Panc1 (cell line): ENCODE measurements at places on chromosomes 11 and 22.
A peak's percentile ranks its signal among the peaks of the same experiment; 100 is the strongest.

DNA sequence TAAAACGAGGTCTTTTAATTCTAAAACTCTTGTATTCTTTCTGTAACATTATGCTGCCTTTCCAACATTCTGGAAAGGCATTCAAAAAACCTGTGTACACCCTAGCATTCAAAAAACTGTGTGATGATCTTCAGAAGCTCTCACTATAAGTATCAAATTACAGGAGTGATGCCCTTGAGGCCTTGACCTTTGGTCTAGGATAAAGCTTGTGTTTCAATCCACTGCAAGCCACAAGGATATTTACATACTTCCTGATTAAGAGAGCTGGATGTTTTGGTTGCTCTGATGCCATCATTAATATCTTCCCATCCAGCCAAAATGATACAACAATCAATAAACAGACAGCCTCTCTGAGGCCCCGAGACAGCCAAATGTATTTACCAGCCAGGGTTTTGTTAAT is 11.9 kb downstream of the CLPB start:
- no peak overlapping the region for H3K4me3 ChIP-seq
- no peak for DNase-seq
- no peak overlapping the region for H3K27ac ChIP-seq
- no peaks in the 10 kb centered on the region for H3K36me3 ChIP-seq
- H3K4me1 ChIP-seq: no peaks in the 10 kb centered on the region

DNA sequence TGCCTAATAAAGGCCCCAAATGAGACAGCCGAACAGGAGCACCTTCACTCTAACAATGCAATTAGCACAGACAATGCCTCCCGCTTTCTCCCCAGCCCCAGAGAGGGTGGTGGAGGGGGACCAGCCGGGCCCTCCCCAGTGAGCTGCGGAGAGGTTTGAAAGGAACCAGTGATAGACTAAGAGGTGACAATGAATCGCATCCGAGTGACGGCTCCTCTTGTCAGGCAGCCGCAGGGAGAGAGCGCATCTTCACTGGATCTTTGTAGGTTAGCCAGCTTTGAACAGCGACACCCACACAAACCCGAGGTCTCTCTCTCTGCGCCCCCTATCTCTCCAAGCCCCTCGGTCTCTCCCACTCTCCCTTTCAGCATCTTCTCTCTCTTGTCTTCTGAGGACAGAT is 28.0 kb downstream of the FLRT1 start:
- DNase-seq: no peak
- H3K4me3 ChIP-seq: no peak overlapping the region
- no peaks in the 10 kb centered on the region for H3K27me3 ChIP-seq
- H3K36me3 ChIP-seq: no peaks in the 10 kb centered on the region

- no peaks in the 10 kb centered on the region for H3K36me3 ChIP-seq
- H3K4me3 ChIP-seq: no peak overlapping the region
- no peaks in the 10 kb centered on the region for H3K27me3 ChIP-seq
- DNase-seq: no peak
- H3K4me1 ChIP-seq: no peaks in the 10 kb centered on the region
Observed at GRCh38 chr11:115695677-115696364, 191.6 kb upstream of the CADM1 start.

GRCh38 chr11:70628855-70629844 is 230.8 kb downstream of the CTTN start:
- H3K36me3 ChIP-seq: no peaks in the 10 kb centered on the region
- no peak for DNase-seq
- H3K27me3 ChIP-seq: peaks cover 2% of the 10 kb centered on the region; the same call in 1 of the 2 replicates
- no peak overlapping the region for H3K4me3 ChIP-seq
- H3K4me1 ChIP-seq: no peaks in the 10 kb centered on the region
- no peak overlapping the region for H3K27ac ChIP-seq

DNA sequence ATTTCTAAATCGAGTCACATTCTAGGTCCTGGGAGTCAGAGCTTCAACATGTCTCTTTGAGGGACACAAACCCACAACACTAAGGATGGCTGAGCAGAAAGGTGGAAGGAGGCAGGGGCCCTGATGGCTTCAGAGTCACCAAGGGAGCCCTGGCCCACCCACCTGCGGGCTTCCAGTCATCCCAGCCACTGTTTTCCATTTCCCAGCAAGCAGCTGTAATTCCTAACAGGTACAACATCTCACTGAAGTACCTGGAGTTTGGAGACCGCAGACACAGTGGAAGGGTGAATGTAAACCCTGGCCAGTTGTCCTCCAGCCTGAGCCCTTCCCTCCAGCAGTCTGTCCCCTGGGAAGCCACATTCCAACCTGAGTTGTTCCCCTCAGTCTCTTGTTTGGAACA is 562.8 kb downstream of the TBC1D22A start:
- H3K4me3 ChIP-seq: no peak overlapping the region
- DNase-seq: no peak
- no peaks in the 10 kb centered on the region for H3K36me3 ChIP-seq
- H3K27me3 ChIP-seq: no peaks in the 10 kb centered on the region

- no peak overlapping the region for H3K4me3 ChIP-seq
- H3K27me3 ChIP-seq: no peaks in the 10 kb centered on the region
- no peaks in the 10 kb centered on the region for H3K4me1 ChIP-seq
- H3K36me3 ChIP-seq: no peaks in the 10 kb centered on the region
Observed at GRCh38 chr11:19013181-19013857, 47.2 kb downstream of the MRGPRX2 start.

DNA sequence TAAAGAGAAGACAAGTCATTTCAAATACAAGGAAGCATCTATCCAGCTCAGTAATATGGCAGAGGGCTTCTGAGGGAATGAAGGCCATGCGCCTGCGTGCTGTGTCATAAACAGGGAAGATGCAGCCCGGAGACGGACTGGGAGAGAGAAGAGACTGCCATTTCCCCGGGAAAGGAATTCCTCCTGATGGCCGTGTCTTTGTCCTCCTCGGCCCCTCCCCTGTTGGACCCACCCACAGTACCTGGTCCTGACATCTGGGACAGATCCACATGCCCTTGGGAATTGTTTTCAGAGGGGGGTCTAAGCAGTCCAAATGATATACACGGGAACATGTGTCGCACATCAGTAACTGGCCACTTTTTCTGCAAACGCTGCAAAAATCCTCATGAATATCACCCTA is 15.5 kb downstream of the LARGE2 start:
- DNase-seq: no peak
- H3K4me3 ChIP-seq: no peak overlapping the region
- no peaks in the 10 kb centered on the region for H3K4me1 ChIP-seq
- no peaks in the 10 kb centered on the region for H3K27me3 ChIP-seq
- H3K36me3 ChIP-seq: peaks cover 14% of the 10 kb centered on the region
- no peak overlapping the region for H3K27ac ChIP-seq

GRCh38 chr11:60251485-60252212 is 8.7 kb upstream of the MS4A4E start:
- H3K4me3 ChIP-seq: no peak overlapping the region
- H3K4me1 ChIP-seq: no peaks in the 10 kb centered on the region
- no peaks in the 10 kb centered on the region for H3K27me3 ChIP-seq
- peak; percentile 7 for DNase-seq
- H3K36me3 ChIP-seq: no peaks in the 10 kb centered on the region

- H3K36me3 ChIP-seq: no peaks in the 10 kb centered on the region
- H3K4me3 ChIP-seq: no peak overlapping the region
- no peaks in the 10 kb centered on the region for H3K27me3 ChIP-seq
- no peak for DNase-seq
- H3K4me1 ChIP-seq: peaks cover 5% of the 10 kb centered on the region; the same call in 1 of the 2 replicates
Observed at GRCh38 chr11:47967577-47968525, 12.5 kb upstream of the PTPRJ start.

DNA sequence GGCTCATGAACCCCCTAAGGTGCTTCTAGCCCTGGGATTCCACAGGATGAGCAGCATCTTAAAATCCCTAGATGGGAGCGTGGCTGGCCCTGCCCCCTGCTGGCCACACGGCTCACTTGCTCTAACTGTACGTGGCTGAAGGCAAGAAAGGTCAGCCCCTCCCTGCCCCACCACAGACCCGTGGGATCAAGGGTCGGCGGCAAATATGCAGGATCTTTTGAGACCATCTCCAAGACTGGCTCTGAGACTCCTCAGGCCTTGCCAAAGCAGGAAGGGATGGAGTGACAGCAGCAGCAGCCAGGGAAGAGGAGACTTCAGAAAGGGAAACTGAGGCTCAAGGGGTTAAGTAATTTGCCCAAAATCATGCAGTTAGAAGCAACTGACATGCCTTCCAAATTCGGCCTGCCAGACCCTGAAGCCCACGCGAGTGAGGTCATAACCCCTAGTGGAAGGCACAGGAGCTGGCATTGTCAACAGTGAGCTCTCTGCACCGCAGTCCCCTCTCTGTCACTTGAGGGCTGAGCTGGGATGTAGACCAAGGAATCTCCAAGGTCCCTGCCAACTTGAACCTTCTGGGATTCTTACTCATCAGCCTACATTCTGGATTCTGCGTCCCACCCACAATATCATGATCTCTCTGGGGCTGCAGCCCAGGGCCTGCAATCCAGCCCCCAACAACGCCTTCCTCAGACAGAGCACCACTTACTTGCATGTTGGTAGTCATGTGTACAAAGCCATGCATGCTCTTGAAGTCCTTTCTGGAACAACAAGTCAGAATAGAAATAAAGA is 31.4 kb downstream of the CREB3L1 start:
- DNase-seq: peak; percentile 48
- H3K27me3 ChIP-seq: no peaks in the 10 kb centered on the region
- no peaks in the 10 kb centered on the region for H3K36me3 ChIP-seq
- no peaks in the 10 kb centered on the region for H3K4me1 ChIP-seq
- no peak overlapping the region for H3K4me3 ChIP-seq
- H3K27ac ChIP-seq: no peak overlapping the region

DNA sequence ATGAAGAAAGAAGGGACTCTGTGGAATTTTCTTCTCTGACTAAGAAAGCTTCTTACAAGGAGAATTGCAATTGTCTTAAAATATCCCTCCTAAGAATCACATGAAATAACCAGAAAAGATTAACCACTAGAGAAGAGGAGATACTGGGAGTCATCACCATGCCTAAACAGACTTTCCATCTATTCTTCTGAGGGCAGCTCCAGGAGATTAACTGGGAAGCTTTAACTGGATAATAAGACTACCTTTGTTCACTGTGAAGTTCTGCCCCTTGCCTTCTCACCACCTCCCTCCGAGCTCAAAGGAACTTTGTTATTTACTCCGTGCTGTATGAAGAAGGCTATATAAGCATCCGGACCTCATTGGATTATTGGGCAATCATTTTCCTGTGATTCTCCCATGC is 24.5 kb upstream of the MMP7 start:
- no peaks in the 10 kb centered on the region for H3K27me3 ChIP-seq
- H3K4me3 ChIP-seq: no peak overlapping the region
- DNase-seq: no peak

GRCh38 chr22:32318361-32318760 is 39.3 kb upstream of the RFPL3 start:
- no peak for DNase-seq

DNA sequence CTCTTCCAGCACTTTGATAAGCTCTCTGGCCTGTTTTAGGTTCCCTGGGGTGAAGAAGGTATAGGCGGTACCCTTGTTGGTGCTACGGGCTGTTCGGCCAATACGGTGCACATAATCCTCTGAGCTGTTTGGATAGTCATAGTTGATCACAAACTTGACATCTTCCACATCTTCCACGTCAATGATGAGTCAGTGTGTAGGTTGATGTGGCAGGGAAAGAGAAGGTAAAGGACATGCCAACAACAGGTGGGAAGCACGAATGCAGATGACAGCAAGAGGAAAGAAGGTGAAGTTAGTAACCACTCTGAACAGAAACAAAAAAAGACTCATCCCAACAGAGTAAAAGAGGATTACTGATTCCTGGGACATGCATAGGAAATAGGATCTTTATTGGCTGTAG is 18.2 kb downstream of the DDX17 start:
- H3K4me1 ChIP-seq: no peaks in the 10 kb centered on the region; the same call in 1 of the 2 replicates
- no peak overlapping the region for H3K4me3 ChIP-seq
- peaks cover 75% of the 10 kb centered on the region for H3K36me3 ChIP-seq
- H3K27ac ChIP-seq: no peak overlapping the region
- no peaks in the 10 kb centered on the region for H3K27me3 ChIP-seq

DNA sequence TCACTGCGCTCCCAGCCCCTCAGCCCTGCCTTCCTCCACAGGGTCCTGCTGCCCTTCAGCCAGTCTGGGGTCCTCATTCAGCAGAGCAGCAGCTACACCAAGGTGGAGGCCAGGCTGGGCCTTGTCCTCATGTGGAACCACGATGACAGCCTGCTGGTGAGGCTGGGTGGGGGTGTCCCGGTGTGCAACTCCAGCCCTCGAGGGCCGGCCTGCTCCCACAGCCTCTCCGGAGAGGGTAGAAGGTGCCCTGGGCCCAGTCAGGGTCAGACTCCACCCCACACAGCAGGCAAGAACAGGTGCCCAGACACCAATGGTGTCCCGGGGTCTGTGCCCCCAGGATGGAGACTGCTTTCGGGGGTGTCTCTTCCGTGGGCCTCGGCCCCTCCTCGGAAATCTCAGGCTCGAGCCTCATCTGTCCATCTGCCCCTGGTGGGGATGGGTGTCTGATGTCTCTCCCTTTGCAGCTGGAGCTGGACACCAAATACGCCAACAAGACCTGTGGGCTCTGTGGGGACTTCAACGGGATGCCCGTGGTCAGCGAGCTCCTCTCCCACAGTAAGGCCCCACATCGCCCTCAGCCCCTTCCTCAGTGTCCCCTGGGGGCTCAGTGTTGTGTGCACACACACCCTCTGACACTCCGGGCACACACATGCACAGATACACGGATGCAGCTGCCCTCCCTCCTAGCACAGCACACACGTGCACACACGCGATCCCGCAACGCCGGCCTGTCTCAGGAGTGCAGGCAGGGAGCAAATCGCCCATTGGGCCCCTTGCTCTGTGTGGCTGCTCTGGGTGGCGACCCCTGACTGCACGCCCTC is 4.9 kb downstream of the MUC5AC start:
- H3K27me3 ChIP-seq: no peaks in the 10 kb centered on the region
- DNase-seq: no peak
- peaks cover 20% of the 10 kb centered on the region for H3K4me1 ChIP-seq
- H3K36me3 ChIP-seq: no peaks in the 10 kb centered on the region
- no peak overlapping the region for H3K27ac ChIP-seq

GRCh38 chr22:45891471-45891995 is 85.4 kb downstream of the WNT7B start:
- no peaks in the 10 kb centered on the region for H3K27me3 ChIP-seq
- DNase-seq: no peak

DNA sequence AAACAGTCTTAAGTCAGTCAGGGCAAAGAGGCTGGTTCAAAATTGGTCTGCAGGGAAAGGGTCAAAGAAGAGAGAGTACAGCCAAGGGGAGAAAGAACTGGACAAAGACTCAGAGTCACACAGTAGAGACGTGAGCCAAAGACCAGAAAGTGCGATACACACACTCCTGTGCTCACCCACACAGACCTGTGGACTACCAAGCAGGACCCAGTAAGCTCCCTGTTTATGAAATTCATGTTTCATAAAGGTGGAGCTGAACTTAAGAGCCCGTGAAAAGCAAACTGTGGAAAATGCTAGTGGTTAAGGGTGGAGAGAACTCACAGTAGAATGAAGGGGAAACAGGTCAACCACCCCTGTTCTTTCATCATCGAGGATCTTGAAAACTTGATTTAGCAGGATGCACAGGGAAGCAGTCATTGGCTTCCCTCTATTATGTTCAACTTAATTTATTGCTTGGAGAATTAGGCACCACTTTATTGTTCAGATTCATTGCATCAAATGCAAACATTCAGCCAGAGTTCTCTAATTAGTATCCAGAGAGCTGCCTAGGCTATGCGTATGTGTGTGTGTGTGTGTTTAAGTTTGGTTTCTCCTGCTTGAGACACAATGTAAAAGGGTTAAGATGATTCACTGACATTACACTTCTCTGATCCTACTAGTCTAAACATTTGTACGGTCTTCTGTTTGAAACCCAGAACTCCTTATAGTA is 160.9 kb upstream of the MTMR2 start:
- no peak for DNase-seq
- H3K4me1 ChIP-seq: no peaks in the 10 kb centered on the region
- H3K4me3 ChIP-seq: no peak overlapping the region
- H3K27ac ChIP-seq: no peak overlapping the region
- no peaks in the 10 kb centered on the region for H3K27me3 ChIP-seq
